Activated CD4-positive, alpha-beta T cell treated with anti-CD3 and anti-CD28 coated beads for 24 hours (primary cell): ENCODE measurements at places on chromosomes 1 and 21.

DNA sequence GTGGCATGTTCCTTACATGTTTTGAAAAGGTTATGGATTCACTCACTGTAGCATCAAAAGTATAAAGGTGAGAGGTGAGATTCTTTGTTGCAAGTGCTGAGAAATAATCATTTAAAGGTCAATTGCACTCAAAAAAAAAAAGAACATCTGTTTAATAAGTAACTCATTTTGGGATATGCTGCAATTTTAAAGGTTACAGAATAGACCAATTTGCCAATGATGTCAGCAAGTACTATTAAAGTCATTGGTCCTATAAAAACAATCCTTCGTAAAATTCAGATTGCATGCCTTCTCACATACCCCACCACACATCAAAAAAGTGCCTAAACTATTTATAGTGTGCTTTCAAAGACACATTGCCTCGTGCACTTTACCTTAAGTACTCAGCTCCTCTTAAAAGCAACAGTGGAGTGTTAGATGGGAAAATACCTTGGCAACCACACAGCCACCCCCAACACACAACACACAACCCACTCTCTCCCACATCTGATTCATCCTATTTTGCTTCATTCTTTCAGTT is 218.2 kb upstream of the ADGRL2 start:
- DNase-seq = no peak

GRCh38 chr1:18954270-18955071 is 2.0 kb downstream of the IFFO2 start:
- no peak for DNase-seq

GRCh38 chr1:91851130-91852010 is 34.6 kb downstream of the TGFBR3 start:
- no peak for DNase-seq

GRCh38 chr21:45479691-45480675 is 62.3 kb downstream of the SLC19A1 start:
- no peak for DNase-seq

DNA sequence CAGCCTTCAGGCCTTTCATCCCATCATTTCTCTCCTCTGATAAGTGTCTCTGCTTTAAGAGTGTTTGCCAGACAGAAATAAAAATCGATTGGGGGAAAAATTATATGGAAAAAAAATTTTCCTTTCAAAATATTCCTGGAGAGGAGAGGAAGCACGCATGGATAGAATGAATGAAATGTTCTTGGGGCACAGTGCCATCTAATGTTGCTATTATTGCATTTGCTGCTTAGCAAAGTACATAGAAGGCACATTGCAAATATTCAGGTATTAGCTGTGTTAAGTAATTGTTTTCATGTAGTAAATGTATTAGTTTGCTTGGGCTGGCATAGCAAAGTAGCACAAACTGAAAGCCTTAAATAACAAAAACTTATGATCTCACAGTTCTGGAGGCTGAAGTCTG is 18.1 kb downstream of the B3GALT5 start:
- no peak for DNase-seq

DNA sequence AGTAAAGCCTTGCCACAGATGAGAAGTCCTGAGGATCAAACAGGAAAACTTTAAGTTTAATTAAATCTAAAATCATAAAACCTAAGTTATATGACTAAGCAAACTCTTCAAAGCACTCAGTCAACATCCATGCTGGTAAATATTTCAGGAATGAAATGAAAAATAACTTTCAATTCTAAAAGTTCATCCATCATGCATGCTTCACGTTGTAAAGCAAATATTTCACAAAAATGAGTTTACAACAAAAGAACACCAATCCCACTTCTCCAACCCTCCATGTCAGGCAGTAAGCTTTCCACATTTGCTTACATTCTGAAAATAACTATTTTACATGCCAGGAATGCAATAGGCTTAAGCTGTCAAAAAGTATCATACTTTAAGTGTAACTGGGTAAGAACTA is 16.8 kb downstream of the APP start:
- DNase-seq = no peak

- peak; percentile 89 for DNase-seq
Measured at GRCh38 chr1:157090196-157090647, 9.4 kb downstream of the ETV3L start.
